ENCODE measurements at places on chromosomes 3 and 15.

DNA sequence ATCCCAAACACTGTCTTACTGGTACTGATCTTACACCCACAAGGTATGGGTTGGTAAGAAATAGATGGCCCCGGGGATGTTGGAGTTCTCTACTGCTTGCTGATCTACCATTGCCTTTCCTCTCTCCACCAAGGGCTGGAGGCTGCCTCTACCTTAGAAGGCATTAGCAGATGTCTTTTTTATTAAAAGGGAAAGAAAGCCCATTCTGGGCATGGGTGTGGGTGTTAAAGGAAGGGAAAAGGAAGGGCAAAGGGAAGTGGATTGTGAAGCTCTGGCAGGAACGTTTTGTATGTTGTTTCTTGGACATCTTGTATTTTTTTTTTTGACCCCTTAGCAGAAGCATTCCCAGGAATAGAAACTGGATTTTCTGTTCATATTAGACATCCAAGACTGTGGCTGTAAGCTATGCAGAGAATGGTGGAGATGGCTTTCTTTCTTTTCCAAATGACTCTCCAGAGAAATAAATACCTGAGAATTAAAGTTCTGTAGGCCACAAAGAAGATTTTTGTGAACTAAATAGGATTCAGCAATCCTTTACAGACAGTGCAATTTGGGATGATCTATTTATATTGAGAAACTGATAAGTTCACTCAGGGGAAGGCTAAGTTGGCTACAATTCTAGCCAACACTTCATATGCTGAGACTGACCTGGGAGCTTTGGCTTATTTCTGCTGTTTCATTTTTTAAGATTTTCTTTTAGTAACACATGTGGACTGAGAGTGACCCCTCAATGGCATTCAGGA lies 108.8 kb downstream of the TOP2B start:
- no peak for DNase-seq

GRCh38 chr15:65937054-65937453 lies 67.8 kb downstream of the RAB11A start:
- DNase-seq, result no peak

DNA sequence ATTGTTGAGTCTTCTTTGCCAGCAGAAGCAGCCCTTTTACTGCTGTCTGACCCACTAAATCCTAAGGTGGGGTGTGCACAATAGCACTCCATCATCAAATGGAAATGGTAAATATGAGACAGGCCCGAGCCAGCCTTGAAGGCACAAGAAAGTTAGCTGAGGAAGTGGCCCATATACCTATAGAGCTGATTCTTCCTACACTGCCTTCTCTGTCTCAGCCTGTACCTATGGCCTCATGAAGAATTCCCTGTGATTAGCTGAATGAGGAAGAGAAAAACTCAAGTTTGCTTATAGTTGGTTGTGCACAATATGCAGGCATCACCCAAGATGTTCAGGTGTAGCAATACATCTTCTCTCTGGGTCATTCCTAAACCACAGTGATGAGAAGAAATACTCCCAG lies 31.7 kb upstream of the XCR1 start:
- no peak for DNase-seq

DNA sequence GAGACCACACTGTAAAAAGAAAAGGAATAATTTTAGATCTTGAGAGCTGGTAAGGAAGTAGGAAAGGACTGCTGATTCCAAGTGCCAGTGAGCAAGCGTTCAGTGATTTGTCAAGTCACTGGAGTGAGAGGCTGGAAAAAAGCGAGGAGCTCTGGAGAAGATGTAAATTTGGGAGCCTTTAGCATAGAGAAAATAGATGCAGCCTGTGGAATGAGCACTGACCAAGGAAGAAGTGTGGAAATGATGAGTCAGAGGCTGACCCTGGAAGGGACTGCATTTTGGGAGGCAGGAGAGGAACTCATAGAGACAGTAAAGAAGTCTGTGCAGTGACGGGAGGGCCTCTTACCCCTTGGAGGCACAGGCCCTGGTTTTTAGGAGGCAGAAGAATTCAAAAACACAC lies 17.1 kb upstream of the ABTB1 start:
- no peak for DNase-seq

- DNase-seq, result no peak
Measured at GRCh38 chr3:154642145-154642544, 212.2 kb upstream of the GPR149 start.

GRCh38 chr3:131630097-131630496 lies 127.3 kb upstream of the MRPL3 start:
- DNase-seq, result no peak

DNA sequence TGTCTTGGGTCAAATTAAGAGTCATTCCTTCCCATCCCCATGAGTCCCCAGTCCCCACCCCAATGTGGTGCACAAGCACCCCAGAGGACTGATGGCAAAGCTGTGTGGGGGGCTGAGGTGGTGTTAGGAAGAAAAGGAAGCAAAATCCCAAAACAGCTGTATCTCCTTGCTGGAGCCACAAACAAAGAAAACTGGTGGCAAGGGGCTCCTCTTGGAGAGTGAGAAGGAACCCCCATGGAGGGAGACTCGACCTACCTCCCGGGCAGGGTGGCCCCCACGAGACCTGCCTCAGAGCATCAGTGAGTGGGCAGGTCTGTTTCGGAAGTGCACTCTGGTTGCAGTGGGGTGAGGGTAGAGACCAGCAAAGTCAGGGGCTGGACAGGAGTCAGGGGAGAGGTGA lies 29.2 kb downstream of the PRR23E start:
- DNase-seq, result no peak

DNA sequence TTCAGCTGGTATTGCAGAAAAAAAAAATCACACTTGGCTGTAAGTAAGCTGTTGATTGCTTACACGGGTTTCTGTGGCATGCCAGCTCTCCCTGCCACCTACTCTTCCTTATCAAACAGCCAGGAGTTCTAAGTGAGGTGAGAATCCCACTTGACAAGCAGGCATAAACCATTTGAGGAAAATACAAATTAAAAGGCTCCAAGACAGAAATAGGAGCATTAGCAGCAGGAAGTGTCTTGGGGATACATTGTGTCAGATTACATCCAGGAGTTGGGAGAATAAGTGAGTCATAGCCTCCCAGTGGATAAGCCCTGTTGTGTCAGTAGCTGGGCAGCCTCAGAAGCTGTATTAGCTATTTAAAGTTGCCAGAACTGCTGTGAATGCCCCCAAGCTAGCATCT lies 256.0 kb downstream of the CNTN4 start:
- no peak for DNase-seq

- no peak for DNase-seq
Measured at GRCh38 chr15:82846621-82847020, 37.2 kb downstream of the WHAMM start.

DNA sequence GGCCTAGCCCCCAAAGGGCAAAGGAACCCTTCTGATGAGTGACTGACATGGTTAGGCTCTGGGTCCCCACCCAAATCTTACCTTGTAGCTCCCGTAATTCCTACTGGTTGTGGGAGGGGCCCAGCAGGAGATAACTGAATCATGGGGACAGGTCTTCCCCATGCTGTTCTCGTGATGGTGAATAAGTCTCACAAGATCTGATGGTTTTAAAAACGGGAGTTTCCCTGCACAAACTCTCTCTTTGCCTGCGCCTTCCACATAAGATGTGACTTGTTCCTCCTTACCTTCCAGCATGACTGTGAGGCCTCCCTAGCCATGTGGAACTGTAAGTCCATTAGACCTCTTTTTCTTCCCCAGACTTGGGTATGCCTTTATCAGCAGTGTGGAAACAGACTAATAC lies 16.9 kb downstream of the TKT start:
- DNase-seq, result no peak

GRCh38 chr3:114344492-114344891 lies 50.7 kb downstream of the TIGIT start:
- DNase-seq, result no peak

DNA sequence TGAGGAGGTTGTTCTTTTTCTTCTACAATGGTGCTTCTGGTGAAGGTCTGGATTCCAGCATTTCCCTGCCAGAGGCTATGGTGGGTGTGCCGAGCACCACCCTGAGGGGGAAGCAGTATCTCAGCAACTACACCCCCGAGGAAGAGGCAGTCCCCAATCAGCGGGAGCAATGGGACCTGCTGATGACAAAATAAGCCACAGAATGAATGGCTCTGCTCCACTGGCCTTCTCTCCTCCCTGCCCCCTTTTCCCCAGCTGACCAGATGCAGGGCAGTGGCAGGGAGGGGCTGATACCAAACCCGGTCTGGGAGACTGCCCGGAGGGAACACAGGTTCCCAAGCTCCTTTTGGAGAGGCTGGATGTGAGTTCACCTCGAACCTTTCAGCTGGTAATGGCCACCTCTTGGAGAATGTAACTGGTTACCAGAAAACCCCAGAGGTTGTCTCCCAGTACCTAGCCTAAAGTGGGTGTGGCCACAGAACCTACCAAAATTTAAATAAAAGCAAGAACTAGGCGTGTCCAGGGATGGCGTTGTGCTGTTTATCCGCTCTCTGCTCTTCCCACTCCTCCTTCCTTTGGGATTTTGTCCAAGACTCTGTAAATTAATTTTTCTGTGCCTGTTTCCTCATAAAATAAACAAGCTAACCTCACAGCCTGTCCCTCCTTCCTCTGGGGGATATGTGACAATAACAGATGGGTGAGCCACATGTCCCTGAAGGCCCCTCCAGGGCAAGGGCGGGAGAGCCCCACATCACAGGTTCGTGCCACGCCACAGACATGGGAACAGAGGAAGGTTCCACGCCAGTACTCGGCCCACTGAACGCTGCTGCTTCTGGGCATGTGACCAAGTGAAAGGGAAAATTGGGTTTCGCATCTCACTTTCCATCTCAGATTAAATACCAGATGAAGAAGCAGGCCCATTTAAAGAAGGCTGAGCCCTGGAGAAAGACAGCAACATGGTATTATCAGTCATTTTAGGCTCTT lies 35.1 kb upstream of the SPTBN5 start:
- DNase-seq, result no peak

GRCh38 chr3:42080453-42080872 lies 10.7 kb upstream of the TRAK1 start:
- DNase-seq, result no peak

- no peak for DNase-seq
Measured at GRCh38 chr15:32855942-32856341, 138.1 kb downstream of the GREM1 start.

DNA sequence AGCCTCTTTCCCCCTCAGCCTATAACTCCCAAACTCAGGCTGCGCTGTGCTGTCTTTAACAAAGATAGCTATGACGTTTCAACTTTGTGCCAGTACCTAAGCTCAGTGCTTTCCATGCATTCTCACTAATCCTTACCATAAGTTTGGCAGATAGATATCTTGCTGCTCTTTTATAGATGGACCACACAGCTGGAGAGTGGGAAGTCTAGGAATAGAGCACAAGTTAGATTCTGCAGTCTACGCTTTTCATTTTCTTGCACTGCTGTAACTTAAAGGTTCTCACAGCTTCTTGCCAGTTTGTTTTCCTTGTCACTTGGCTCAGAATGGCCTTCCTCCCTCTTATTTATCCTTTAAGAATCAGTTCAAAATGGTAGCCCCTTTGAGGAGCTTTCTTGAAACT lies 468.8 kb downstream of the CNTN4 start:
- no peak for DNase-seq

DNA sequence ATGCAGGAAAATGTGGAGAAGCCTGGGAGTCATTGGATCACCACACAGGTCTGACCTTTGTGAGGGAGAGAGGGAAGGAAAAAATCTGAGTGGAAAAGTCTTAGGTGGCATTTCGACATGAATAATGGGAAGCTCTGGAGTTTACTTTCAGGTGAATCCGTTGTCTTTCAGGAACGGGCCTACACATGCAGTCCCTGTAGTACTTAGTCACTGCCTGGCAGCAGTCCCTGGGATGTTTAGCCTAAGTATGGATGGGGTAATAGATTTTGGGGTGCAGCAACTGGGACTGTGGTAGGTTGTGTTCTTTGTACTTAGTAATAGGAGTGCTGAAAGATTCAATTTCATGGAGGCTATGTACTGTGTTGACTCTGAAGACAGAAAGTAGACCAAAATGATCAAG lies 227.5 kb upstream of the EPHA3 start:
- DNase-seq, result no peak

DNA sequence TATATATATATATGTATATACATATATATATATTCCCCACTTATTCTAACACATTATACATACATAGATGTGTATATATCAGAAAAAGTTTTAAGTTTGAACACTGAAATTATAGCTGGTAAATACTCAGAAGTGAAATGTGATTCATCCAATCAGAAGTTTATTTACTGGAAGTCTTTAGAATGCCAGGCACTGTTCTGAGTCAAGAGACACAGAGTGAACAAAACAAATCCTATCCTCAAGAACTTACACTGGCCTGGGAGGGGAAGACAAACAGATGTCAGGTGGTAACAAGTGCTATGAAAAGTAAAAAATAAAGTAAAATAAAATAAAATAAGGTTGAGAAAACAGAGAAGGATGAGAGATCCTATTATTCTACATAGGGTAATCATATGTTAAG lies 13.4 kb downstream of the DHX36 start:
- DNase-seq, result no peak

DNA sequence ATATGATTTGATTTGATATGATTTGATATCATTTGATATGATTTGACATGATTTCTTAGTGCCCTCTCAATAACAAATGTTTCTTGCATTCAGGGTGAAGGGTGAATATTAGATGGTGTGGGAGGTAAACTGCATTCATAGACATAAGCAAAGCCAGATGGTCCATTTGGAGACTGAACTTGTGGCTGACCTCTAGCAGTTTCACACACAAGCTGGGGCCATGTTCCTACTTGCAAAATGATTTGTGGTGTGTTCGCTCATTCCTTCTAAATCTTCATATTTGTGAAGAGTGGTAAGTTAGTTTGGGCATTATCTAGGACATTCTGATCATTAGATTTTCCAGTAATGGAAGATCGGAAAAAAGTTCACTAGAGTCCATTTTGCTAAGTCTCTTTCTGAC lies 40.5 kb upstream of the CCR4 start:
- DNase-seq, result no peak

- no peak for DNase-seq
Measured at GRCh38 chr15:91329914-91330313, 229.9 kb downstream of the SV2B start.

DNA sequence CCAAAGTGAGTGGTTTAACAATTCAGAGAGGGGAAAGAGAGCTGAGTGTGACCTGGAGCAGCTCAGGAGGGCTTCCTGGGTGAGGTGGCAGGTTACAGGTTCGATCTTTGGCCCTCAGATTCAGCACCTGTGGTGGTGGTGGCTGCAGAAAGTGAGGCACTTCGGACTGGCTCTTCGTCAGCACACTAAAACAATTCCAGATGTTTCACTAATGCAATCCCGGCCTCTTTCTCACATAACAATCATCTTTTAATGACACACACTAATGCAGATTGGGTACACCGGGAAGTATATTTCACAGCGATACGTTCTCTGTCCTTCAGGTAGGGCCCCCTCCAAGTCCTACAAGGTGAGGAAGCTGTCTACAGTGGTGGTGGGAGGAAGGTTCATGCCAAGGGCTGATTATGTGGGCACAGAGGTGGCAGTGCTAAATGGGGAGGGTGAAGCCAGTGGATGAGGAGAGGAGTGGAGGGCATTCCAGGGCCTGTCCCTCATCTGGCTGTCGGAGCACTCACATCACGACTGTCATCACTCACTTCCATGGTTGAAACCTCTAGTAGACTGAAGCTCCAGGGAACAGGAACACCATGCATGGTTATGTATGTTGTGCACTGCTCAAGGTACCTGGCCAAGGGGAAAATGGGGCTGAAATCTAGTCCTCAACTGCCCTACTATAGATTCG lies 171.1 kb downstream of the RAB11A start:
- DNase-seq, result no peak

- DNase-seq, result no peak
Measured at GRCh38 chr3:69867941-69868505, 128.8 kb downstream of the MITF start.

GRCh38 chr3:191087391-191087790 lies 111.7 kb upstream of the OSTN start:
- no peak for DNase-seq

- DNase-seq, result no peak
Measured at GRCh38 chr3:54358969-54359694, 236.8 kb downstream of the CACNA2D3 start.

All from NCI-H187 (cell line).